ENCODE measurements at places on chromosomes 5 and 9.

- no peak for DNase-seq
These were observed 1.5 kb upstream of the IL7R start for GRCh38 chr5:35855187-35855586.

DNA sequence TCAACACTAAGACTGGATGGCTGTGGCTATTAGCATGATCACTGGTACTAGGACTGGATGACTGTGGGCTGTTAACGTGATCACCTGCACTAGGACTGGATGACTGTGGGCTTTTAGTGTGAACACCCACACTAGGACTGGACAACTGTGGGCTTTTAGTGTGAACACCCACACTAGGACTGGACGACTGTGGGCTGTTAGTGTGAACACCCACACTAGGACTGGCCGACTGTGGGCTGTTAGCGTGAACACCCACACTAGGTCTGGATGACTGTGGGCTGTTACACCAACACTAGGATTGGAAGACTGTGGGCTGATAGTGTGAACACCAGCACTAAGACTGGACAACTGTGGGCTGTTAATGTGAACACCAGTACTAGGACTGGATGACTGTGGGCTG is 329.2 kb downstream of the OSTF1 start:
- no peak for DNase-seq

GRCh38 chr9:70580606-70581195 is 166.2 kb upstream of the KLF9 start:
- DNase-seq, result no peak

- DNase-seq, result no peak
These were observed 216.0 kb downstream of the ADAMTSL1 start for GRCh38 chr9:18689921-18690320.

DNA sequence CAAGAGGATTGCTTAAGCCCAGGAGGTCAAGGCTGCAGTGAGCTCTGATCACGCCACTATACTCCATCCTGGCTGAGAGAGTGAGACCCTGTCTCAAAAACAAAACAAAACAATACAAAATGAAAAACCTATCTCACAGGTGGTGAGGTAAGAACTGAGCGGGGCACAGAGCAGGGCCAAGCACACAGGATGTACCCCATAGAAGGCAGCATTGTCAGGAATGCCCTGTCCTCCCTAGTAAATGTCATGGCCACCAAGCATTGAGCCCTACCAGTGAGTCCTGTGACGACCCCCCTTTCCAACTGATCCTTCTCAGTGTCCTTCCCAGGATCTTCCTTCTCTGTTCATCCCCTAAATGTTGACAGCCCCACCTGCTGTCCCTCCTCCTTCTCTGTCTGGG is 44.6 kb upstream of the ALDH1B1 start:
- no peak for DNase-seq

- DNase-seq, result peak; percentile 95
These were observed at the start of gene CNTRL for GRCh38 chr9:121074370-121075250. Gene CNTRL, plus strand, starts transcription at chr9:121074955. Its CDS starts 13,372 bp downstream, at chr9:121088327.

DNA sequence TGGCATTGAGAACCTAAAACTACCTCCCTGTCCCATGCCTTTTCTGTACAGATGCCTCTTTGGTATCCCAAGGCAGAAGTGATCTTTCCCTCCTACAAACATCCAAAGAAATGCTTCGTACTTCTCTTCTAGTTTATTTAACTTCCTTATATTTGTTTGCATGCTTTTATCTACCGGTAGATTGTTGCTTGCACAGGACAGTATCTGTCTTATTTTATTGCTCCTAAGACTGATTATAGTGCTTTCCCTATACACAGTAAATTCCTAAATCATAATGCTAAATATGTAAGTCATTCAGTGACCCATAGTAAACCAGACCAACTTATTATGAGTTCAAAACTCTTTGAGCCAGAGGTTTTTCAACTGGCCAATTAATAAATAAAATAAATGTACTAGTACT is 156.9 kb downstream of the PRELID2 start:
- no peak for DNase-seq

GRCh38 chr5:91030521-91031401 is 352.4 kb downstream of the ARRDC3 start:
- DNase-seq, result no peak

GRCh38 chr5:58076483-58077257 is 383.2 kb downstream of the PLK2 start:
- no peak for DNase-seq

GRCh38 chr9:6644346-6645104 is 1.0 kb downstream of the GLDC start:
- no peak for DNase-seq

- DNase-seq, result peak; percentile 7
These were observed 197.0 kb downstream of the MCTP1 start for GRCh38 chr5:95087816-95088317.

GRCh38 chr9:14186096-14186495 is 127.8 kb downstream of the NFIB start:
- no peak for DNase-seq

GRCh38 chr9:136552117-136552703 is 6.4 kb upstream of the NOTCH1 start:
- peak; percentile 67 for DNase-seq

- no peak for DNase-seq
These were observed 261.2 kb upstream of the ANKRD55 start for GRCh38 chr5:56494300-56494731.

GRCh38 chr5:122906768-122907167 is 61.4 kb downstream of the SNX24 start:
- DNase-seq, result peak; percentile 60

DNA sequence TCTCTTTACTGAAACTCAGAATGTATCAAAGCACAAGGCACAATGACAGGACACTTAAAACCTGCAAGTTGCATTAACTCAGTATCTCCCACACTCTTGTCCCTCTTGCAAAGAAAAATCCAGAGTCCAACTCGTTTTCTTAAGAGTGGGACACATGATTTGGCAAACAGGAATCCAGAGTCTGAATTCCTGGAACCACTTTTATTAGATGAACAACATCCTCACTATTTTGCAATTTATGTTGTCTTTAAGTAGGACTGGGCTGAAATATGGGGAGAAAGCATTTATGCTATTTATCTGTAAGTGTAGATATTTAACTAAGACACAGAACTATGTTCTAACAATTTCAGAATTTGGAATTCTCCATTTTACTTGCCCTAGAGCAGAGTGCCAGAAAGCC is 69.1 kb downstream of the ABCA1 start:
- DNase-seq, result no peak

DNA sequence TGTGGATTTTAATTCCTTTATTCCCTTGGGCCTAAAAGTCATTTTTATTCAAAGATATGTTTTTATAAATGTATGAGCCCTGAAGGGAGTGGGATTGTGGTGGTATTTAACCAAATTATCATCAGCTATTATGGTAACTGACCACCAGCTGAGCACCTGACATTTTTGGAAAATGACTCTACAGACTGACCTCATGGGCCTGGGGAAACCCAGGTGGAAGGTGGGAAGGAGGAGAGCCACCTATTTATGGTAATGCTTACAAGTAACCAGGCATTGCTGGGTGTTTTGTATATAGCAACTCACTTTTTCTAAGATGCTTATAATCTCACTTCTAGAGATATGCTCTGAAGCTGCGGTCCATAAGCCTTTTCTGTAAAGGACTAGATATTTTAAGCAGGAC is 22.3 kb upstream of the NFIB start:
- no peak for DNase-seq

- DNase-seq, result peak; percentile 8
These were observed 70.3 kb downstream of the ZNF366 start for GRCh38 chr5:72436796-72437471.

DNA sequence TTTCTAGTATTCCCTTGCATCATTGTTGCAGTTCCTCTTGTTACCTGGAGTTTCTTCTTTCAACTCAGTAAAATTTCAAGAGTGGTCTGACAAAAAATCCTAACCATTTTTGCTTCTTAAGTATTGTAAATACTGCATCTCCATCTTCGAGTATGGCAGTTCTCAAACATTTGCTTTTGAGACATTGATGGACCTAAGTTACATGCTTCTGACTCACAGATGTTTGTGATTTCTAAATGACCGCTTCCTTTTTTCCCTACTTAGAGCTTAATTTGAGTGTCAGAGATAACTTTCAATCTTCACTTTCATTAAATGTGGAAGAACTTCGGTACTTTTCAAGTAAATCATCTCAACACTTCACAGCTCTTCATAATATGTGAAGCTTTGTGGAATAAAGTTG is 4.2 kb downstream of the UHRF2 start:
- peak; percentile 47 for DNase-seq

DNA sequence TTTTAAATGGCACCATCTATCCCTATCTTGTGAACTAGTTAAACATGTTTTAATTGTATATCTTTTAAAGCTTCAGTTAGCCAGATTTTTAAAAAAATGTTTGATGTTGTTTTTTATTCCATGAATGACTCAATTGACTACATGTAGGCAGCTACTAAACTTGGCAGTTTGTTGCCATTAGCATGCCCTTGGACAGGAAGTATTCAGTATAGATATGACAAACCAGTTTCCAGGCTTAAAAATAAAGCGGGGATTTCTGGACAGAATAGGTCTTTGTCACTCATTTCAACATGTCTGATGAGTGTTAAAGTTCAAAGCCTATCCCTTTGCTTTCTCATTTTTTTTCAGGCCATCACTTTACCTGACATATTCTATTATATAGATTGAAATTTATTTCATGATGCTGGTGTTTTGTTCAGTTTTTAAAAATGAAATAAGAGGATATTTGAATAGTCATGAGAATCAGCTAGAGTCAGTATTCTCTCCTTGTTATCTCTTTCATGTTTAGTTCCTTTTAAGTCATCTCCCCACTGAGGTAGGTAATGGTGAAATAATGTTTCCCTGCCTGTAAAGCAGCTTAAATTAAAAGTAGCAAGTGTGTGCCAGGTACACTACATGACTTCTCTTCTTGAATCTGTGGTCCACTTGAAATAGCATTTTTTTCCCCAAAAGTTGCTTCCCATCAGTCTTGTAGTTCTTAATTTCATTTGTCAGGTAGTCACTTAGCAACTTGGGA is 11.9 kb downstream of the TNFAIP8 start:
- peak; percentile 51 for DNase-seq

DNA sequence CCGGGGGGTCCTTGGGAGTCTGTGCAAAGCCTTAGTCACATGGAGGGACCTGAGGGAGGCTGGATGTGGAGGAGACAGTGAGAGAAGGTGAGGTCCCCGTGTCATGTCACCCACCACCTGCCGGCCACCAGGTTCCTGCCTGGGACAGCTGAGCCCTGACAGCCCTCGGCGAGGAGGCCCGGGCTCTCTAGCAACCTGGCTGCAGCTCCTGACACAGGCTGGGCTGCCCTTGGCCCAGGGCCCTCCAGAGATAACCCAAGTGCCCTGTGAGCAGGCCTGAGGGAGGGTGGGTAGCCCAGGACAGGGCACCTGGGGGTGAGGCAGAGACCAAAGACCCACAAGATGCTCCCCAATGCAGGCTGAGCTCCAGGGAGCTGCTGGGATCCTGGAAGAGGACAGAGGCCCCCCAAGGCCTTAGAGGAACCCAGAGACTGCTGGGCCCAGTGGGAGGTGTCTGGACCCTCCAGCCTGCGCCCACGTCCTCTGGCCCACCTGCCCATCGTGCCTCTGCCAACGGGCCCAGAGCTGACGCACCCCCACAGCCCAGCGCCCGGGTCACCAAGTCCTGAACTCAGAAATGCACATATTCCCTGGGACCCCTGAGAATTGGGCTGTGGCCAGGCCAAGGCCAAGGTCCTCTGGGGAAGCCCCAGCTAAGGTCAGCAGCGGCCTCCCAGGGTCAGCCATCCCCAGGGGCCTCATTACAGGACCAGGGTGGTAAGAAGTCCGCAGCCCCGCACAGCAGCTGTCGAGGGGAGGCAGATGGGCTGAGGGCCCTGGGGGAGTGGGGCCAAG is 8.8 kb upstream of the PTGDS start:
- DNase-seq, result no peak

GRCh38 chr9:73683862-73684591 is 532.4 kb downstream of the ANXA1 start:
- peak; percentile 54 for DNase-seq

DNA sequence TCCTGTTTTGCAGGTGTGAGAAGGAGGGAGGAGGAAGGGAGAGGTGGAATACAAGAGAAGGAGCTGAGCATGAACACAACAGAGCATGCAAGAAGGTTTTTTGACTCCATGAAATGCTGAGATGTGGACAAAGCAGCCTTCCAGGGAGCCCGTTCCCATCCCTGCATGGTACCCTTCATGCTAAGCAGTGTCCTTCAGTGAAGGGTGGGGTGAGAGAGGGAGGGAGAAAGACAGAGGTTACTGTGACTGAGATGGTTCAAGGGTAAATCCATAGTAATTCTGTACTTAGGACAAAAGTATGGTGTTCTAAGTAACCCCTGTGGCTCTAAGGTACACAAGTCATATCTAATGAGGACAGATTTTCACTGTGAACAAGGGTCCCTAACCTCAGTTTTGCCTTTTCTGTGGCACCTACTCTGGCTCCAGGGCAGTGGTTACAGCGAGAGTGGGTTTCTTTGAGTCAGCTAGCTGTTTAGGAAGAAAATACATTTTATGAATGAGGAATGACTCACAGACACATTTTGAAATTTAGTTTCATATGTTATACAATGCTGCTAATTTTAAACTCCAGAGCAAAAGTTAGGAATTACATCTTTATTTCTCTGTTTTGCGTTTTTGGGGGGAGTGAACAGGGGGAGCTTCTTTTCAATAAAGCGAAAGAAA is 184.9 kb upstream of the SLC12A2 start:
- peak; percentile 39 for DNase-seq

- DNase-seq, result peak; percentile 77
These were observed 56.8 kb downstream of the ANGPTL2 start for GRCh38 chr9:127065592-127065991.

DNA sequence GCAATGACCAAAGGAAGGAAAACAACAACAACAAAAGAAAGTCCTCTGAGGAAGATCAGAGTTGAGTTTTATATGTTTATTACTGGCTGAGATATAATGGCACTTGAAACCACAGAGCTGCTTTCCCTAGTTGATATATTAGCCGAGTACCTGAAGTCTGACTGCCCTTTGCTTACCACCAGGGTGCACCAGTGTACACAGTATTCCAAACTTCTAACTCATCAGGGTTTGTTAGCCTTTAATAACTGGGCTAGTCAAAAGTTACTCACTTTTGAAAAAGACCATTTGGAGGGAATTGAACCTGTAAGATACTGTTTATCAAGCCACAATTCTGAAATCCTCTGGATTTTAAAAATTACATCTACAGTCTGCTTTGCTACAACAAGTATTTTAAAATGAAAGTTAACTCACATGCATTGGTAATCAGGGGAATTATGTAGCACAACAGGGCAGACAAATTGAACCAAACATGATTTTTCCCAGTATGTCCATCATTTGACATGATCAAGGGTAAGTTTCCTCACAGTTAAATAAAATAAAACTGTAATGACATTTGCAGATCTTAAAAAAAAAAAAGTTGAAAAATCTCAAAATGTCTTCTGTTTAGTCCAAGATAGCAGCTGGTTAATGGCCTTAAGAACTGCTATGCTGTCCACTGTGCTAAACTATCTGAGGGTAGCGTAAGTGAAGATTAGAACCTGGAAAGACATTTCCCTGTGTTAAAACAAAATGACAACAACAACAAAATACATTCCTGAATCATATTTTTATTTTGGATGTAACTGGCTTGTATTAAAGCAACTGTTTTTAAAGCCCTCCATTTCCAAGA is 57.3 kb upstream of the C6 start:
- DNase-seq, result peak; percentile 58

- peak; percentile 73 for DNase-seq
These were observed 2.7 kb upstream of the SLC26A2 start for GRCh38 chr5:149957855-149958254.

Data from ELR (cell line).